ENCODE measurements at places on chromosomes 2 and 18.

- DNase-seq, result no peak
Measured at GRCh38 chr2:20625491-20626391, 25.2 kb downstream of the HS1BP3 start.

DNA sequence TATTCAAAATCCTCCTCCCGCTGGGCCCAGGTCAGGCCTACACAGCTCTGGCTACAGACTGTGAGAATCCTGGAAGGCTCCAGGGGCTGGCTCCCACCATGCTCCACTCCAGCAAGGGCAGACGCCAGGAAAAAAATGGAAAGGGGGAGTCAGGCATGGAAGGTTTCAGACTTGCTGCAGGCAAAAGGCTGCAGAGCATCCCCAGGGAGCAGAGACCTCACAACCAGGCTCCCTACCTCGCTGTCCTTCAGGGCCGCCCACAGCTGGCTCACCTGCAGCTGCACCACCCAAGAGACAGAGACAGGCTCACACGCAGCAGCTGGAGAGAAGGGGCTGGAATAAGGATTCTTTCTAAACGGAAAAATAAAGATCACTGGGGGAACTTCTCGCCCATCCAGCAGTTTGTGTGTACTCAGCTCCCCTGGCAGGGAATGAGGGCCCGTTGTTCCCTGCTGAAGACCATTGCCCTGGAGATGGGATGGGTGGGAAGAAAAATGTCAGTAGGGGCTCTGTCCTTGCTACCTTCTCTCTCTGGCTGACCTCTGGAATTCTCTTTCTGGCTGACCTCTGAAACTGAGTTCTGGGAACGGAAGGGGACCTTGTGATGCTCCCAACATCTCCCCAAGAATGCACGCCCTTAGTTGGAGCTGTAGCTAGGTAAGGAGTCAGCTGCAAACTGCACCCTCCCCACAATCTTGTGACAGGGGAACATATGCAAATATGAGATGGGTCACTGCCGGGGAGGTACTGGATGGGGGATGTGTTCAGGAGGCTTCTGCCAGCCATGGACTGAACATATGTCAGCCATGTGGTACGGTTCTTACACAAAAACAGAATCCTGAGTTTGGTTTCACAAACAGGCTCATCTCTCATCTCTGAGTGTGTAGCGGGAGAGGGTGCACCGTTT is 34.5 kb downstream of the BCL2 start:
- no peak for DNase-seq

- no peak for DNase-seq
Measured at GRCh38 chr18:10460414-10461018, 6.1 kb downstream of the APCDD1 start.

- no peak for DNase-seq
Measured at GRCh38 chr18:80109676-80110078, 615 bp downstream of the ADNP2 start.

GRCh38 chr2:57796527-57796926 is 250.1 kb upstream of the VRK2 start:
- DNase-seq, result no peak
